Germinal center (tissue), 1 donor: ENCODE measurements at places on chromosomes 12 and 14.

GRCh38 chr12:70052931-70053497 lies 190.2 kb upstream of the CNOT2 start:
- no peak for DNase-seq

DNA sequence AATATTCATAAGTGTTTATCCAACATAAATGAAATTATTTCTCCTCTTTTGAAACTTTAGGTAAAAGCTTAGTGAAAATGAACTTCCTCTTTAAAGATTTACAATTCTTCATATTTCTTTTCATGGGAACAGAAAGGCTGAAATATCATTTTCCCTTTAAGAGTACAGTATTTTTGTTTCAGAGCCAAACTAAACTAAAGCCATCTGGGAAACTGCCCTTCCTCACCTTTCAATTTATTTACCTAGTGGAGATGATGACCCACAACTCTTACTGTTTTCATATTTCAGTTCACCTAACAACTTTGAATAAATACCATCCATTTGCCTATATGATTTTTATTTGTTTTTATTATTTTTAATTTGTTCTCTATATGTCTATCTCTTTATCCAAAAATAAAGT lies 105.4 kb downstream of the ALX1 start:
- DNase-seq = no peak

- no peak for DNase-seq
Observed at GRCh38 chr14:42469637-42470426, 863.2 kb downstream of the LRFN5 start.

GRCh38 chr14:53047307-53048069 lies 96.6 kb upstream of the FERMT2 start:
- no peak for DNase-seq

- no peak for DNase-seq
Observed at GRCh38 chr14:52850451-52850909, 59.1 kb upstream of the GNPNAT1 start.

DNA sequence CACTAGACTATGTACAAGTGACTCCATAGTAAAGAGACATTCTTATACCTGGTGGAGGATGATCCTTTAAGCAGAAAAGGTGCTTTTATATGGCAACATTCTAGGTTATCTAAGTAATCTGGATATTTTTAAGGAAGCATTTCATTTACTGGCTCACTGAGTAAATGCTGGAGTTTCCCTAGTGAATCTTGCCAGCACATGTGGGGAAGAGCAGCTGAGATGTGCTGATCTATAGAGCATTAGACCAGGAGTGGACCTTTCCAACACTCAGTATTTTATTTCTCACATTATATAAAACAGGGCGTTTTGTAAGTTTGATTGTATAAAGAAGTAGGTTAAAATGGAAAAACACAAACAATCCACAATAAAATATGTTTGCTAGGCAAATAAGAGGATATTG lies 478.5 kb downstream of the ATP23 start:
- no peak for DNase-seq

- no peak for DNase-seq
Observed at GRCh38 chr14:69989622-69990021, 110.4 kb downstream of the SMOC1 start.

GRCh38 chr12:54004841-54005530 lies 3.8 kb upstream of the HOXC8 start:
- no peak for DNase-seq

DNA sequence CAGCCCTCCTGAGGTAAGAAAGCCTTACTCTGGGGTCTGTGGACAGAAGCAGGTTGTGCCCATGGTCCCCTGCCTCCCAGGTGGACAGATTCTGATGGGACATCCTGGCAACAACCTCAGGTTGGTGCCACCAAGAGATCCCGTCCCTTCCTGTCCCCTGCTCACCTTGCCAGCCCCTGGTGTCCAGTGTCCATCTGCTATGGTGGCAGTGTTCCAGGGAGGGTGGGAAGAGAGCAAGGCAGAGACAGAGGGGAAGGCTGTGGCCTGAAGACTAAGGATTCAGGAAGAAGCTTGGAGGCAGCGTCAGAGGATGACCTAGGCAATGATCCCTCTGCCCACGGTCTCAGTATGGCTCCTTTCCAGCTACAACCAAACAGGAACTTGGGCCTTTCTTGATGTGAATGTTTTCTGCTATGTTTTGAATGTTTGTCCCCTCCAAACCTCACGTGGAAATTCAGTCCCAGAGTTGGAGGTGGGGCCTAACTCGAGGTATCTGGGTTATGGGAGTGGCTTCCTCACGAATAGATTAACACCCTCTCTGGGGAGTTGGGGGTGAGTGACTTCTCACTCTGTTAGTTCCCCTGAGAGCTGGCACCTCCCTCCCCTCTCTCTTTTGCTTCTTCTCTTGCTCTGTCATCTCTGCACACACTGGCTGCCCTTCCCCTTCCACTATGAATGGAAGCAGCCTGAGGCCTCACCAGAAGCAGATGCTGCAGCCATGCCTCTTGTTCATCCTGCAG lies 26.9 kb downstream of the IQSEC3 start:
- DNase-seq = no peak

DNA sequence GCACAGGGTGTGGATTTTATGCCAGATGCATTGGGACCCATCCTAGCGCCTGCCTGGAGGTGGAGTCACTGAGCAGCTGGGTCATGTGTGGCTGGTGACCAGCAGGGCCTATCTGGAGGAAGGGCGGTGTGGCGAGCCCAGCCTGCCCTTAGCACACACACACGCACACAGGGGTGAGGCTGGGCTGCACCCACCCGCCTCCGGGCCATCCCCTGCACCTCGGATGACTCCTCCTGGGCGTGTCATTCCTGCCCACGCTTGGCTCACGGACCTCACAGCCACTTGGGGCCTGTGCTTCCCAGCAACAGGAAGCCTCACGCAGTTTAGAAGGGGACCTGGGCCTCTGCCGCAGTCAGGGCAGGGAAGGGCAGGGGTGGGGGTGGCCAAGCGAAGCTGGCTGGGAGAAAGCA lies 36.2 kb upstream of the FZD10 start:
- no peak for DNase-seq

DNA sequence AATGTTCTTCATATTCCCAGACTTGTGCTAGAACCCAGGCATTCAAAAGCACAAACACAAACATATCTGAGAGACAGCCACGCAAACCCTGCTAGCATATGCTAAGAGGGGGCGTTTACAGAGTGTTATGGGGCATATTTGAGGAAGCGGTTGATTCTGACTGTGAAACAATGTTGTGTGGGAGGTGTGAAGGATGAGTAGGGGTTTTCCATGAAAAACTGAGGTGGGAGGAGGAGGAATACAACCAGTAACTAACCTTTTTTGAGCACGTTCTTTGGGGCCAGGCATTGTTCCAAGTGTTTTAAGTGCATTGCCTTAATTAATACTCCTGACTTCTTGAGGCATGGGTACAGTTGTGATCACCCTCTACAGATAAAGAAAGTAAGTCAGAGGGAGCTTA lies 499.5 kb downstream of the AACS start:
- DNase-seq = no peak

GRCh38 chr12:51357374-51358047 lies 11.0 kb upstream of the CELA1 start:
- DNase-seq = peak; percentile 65

GRCh38 chr14:32728976-32729375 lies 209.7 kb upstream of the NPAS3 start:
- DNase-seq = no peak

DNA sequence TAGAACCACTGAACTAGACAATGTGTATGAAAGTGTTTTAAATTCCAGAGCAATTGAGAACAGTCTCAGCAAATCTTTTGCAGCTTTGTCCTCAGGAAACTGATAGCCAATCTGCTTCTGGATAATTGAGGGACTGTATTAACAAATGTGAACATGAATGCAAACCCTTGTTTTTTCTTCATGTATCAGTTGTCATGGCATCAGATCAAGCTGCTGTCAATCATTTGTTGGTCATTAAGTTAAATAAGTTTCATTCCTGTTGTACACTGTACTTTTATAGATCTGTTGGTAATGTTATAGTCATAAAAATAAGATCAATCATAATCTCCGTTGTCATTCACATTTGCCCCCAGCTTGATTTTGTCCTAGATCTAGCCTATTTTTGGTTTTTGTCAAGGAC lies 65.5 kb upstream of the RFX4 start:
- no peak for DNase-seq

GRCh38 chr14:89469210-89470198 lies 52.5 kb upstream of the FOXN3 start:
- no peak for DNase-seq

GRCh38 chr12:31245822-31246469 lies 80.0 kb downstream of the SINHCAF start:
- DNase-seq = no peak

- DNase-seq = peak; percentile 39
Observed at GRCh38 chr12:26122061-26122680, 2.7 kb downstream of the BHLHE41 start.

DNA sequence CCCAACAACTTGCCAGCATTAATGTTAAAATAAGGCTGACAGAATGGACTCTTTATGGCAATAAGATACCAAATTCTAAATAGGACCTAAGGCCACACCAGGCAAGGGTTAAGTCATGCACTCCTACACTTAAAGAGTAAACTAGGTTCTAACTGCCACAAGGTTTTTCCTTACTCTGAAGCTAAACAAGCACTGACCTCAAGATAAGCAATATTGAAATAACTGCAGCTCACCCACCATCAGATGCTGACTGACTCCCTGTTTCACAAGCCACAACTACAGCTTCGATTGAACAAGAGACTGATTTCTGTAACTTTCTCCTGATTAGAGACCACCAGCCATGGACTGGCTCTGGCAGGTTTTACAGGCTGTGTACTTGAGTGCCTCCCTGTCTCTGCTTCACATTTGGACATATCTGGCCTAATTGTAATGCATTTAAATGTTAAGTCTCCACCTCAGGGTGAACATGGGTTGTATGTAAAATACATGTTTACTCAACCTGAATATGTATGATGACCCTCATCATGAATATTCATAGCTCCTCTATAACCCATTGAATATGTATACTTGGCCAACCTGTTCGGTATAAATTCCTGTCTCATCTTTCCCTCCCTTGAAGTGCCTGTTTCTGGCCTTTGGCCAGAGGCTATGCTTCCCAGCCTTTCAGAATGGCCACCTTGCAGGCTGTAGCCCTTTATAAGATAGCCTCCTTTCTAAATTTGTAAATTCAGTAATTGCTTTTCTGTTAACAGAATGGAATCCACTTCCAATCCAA lies 70.5 kb upstream of the DAAM1 start:
- DNase-seq = no peak

- no peak for DNase-seq
Observed at GRCh38 chr14:100815478-100816285, 10.2 kb upstream of the MEG3 start.

DNA sequence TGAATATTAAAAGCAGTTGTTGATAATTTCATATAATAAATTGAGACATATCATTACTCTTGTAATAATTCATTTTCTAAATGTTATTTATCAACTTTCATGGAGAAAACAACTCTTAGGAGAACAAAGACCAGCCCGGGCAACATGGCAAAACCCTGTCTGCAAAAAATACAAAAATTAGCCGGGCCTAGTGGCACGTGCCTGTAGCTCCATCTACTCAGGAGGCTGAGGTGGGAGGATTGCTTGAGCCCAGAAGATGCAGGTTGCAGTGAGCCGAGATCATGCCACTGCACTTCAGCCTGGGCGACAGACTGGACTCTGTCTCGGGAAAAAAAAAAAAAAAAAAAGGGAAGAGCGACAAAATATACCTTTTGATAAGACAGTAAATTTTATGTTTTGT lies 21.2 kb downstream of the SLC35E3 start:
- DNase-seq = no peak

GRCh38 chr12:38025916-38026315 lies 290.7 kb upstream of the ALG10B start:
- DNase-seq = no peak

DNA sequence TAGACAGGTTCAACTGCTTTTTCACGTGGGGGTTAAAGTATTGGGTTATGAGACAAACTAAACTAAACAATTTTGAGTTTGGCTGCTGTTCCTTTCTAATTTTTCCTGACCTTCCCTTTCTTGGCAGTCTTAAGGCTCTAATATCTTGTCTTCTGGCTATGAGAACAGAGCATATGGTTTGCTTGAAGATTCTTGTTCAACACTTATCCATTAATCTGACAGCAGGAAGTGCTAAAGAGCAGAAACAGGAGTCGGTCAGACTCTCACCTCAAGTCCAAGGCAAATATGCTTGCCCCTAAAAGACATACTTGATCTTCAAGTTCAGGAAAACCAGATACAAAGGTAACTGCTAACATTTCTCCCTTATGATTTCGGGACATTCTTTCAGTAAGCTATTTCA lies 52.6 kb upstream of the KCNJ8 start:
- no peak for DNase-seq

DNA sequence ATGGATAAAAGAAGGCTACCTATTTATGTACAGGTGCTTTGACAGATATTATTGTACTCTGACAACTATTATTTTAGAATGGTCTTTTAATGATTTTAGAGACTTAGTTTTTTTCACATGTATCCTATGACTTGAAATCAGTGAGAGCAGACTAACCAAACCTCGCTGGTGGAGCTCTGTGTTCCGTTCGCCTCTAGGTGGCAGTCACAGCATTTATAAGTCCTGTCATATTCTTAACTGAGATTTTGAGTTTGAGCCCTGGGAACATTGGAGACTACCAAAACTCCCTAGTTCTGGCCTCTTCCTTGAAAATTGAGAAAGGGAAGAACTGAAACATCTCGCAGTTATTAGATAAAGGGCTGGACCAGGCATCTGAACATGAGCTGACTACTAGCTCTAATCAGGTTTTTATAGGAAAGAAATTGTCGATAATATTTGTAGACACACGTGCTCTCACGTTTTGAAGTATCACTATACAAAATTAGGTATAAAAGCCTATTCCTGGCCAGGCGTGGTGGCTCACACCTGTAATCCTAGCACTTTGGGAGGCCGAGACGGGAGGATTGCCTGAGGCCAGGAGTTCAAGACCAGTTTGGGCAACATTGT lies 48.3 kb downstream of the TTLL5 start:
- DNase-seq = peak; percentile 70

- no peak for DNase-seq
Observed at GRCh38 chr14:85529803-85530574, at the start of gene FLRT2. FLRT2 (plus strand) TSS chr14:85530144; CDS start chr14:85621515, 91,371 bp downstream.

- peak; percentile 87 for DNase-seq
Observed at GRCh38 chr12:120012067-120012621, 23.1 kb downstream of the BICDL1 start.

DNA sequence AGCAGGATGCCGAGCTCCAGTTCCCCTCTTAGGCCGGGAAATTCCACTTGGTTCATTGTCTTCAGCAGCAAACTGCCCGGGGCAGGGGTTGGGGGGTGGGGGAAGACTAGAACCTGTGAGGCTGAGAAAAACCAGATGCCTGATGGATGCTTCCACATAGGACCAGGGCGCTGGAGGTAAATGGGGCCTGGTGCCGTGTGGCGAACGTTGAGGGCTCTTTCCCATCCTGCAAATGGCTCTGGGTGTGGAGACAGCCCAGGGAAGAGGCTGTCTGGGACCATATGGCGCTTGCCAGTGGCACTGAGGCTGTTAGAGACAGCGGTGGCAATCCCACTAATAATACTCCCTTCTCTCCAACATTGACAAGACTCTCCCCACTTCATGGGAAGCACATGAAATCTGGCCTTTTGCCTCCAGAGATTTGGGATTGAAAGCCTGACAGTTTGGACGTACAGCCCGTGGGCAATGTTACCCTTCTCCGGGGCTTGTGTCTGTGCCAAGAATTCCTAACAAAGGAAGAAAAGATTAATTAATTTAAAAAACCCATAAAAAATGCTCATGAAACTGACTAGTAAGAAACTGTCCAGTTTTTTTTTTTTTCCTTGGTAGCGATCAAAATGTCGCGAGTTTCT lies 44.5 kb downstream of the MAP1LC3B2 start:
- no peak for DNase-seq

- no peak for DNase-seq
Observed at GRCh38 chr14:47626151-47627035, 49.0 kb downstream of the MDGA2 start.
